ENCODE measurements at places on chromosomes 16 and 17.
A peak's percentile ranks its signal among the peaks of the same experiment; 100 is the strongest.

- DNase-seq, result no peak
Measured at GRCh38 chr16:9096416-9096952, 5.0 kb downstream of the HAPSTR1 start.

DNA sequence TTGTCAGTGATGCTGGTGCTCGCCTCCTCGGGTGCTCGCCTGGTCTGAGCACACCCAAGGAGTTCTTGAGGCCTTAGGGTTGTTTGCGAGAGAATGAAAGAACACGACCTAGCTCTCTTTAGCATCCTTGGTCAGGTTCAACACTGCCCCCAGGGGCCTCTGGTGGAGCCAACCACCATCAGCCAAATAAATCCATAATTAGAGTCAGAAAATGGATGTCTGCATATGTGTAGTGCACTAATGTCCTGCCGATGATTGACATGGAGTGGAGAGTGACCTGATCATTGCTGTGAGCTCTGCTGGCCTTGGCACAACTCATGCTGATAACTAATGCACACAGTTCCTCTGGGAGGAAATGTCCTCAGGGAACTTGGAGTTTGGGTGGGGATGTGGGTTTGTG is 8.2 kb upstream of the STH start:
- DNase-seq, result no peak

DNA sequence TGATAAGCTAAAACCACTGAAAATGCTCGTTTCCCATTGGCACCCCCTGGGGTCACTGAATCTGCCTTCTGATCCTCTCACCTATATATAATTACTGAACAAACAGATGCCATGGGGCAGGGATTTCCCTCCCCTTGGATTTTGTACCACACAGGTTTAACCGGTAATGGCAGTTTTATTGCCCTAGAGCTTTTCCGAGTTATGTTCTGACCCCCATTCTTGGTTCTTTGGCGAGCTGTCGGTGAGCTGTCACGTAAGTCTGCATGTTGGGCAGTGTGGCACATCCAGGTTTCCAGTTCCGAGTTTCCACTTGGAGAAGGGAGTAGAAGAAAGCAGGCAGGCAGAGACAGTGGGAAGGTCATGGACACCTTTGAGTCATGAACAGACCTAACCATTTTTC is 7.1 kb downstream of the TMEM97 start:
- no peak for DNase-seq

GRCh38 chr17:79132271-79133064 is 57.8 kb downstream of the ENGASE start:
- DNase-seq, result no peak

DNA sequence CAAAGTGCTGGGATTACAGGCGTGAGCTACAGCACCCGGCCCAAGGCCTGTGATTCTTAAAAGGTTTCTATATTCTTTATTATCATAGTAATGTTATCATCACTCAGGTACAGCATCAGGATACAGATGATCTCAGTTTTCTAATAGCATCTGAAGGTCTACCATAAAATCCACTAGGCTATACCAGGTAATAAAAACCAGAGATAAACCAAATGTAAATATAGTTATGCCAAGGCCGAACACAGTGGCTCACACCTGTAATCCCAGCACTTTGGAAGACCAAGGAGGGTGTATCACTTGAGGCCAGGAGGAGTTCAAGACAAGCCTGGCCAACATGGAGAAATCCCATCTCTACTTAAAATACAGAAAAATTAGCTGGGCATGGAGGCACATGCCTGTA is 53.8 kb downstream of the SYNRG start:
- no peak for DNase-seq

GRCh38 chr16:28304214-28304613 is 11.9 kb downstream of the SBK1 start:
- peak; percentile 35 for DNase-seq

DNA sequence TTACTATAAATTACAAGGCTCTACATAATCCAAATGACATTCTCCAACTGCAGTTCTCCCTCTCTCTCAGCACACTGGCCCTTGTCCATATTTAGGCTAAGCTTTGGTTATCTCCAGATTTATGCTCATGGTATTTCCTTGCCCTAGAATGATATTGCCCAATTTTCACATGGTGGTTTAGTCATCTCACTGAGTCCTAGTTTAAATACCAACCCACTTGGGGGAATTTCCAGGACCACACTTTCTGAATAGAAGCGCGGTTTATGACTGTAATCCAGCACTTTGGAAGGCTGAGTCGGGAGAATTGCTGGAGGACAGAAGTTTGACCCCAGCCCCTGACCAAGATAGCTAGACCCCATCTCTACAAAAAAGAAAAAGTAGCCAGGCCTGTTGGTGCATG is 280.1 kb upstream of the MON1B start:
- peak; percentile 68 for DNase-seq

DNA sequence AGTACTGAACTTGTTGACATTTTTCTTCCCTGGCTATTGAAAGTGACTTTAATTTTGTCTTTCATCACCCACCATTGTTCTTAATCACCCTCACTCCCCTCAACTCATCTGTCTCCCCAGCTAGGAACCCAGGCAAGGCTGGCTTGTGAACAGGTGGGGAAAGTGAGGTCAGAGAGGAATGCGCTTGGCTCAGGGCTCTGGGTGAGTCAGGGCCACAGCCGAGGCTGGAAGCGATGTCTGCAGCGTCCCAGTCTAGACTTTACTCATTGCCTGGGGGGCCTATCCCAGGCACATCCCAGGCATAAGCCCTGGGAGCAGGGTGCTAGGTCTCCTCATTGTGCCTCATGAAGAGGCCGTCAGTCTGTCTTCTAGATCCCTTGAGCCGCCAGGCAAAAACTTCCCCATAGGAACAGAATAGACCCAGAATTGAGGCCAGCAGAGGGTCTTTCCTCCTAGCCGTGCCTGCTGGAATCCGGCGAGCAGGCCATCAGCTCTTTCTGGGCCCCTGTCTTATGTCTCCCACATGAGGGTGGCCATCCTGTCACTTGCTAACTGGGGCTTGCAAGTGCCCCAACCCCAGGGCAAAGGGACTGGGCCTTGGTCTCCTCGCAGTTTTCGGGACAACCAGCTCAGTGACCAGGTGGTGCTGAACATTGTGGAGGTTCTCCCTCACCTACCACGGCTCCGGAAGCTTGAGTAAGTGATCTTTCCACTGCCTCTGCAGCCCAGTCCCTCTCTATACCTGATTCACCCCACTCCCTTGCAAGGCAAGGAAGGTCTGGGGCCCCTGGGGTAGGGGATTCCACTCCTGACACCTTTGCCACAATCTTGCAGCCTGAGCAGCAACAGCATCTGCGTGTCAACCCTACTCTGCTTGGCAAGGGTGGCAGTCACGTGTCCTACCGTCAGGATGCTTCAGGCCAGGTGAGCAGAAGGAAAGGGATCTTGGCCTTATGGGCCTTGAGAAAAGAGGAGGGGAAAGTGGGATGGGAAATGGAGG is 40.1 kb downstream of the NLRC5 start:
- no peak for DNase-seq

DNA sequence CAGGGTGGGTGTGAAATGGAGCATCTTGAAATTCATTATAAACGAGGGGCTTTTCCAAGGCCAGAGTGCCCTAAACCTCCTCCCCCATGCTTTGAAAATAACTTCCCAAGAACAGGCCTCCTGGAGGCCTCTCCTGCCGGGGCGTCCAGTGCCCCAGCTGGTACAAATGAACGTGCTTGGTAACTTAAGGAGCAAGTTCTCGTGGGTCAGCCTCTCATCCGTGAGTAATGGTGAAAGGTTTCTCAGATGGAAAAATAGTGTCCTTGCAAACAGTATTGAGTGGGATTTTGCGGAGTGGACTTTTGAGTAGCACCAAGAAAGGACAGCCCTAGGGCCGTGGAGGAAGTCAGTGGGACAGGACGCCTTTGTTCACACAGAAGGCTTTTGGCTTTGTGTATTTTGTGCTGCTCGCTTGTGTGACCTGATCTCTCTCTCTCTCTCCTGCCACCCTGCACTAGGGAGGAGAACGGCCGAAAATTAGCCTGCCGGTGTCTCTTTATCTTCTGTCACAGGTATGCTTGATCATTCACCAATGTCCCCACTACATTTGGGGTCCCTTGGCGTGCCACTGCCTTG is 34.6 kb downstream of the CLEC16A start:
- DNase-seq, result no peak

DNA sequence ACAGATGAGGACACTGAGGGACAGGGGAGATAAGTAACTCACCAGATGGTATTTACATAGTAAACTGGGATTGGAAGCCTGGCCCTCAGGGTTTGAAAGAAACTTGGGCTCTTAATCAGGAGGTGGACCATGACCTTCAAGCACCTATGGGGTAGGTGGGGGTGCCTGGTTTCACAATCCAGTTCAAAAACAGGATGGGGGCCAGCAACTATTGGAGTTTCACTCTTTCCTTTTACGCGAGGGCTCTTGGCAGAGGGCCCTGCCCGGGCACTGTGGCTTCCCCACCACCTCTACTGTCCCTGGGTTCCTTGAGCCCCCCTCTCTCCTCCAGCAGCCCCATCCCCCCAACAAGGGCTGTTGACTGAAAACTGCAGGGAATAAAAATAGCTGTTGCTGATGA is 11.3 kb upstream of the PRR29 start:
- no peak for DNase-seq

DNA sequence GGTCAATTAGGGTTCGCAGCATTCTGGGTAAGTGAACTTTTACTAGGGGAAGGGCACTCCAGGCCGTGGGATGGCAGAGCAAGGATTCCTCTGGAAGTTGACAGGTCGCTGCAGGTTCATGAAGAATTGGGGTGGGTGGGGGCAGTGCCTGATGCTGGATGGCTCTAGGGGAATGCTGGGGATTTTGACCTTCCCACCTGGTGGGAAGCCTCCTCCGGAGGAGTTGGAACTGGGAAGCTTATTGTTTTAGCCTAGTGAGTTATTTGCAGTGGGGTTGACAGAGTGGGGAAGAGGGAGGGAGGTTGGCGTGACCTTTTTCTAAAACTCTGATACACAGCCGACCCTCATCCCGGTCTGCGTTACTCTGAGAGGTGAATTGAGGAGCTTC is 606 bp upstream of the C17orf113 start:
- no peak for DNase-seq

DNA sequence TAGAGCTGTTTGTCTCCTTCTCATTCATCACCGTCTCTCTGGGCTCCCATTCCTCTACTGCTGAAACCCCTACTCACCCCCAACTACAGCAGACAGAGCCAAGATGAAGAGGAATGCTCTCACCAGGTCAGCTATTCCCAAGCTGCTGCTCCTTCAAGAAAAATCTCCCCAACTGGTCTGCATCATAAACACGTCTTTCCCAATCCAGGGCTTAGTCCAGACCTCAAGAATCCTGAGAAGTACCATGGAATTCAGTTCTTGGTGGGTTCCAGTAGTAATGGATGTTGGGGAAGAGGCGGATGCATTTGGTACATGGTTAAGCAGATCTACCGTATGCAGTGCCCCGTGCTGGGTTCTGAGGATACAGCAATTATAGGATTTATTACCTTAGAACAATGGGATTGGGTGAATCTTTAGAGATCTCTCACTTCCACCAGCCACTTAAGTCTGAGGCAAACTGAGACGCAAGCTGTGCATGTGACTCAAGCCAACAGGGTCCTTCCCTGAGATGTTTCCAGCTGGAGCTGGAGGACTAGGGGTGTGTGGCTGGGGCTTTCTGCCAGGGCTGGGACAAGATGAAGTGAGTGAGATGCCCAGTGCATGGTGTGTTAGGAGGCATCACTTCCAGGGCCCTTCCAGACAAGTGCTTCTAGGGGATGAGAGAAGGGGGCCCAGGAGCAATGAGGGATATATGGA is 232.7 kb upstream of the CDH5 start:
- DNase-seq, result no peak

- no peak for DNase-seq
Measured at GRCh38 chr16:83045790-83046189, 419.0 kb downstream of the CDH13 start.

DNA sequence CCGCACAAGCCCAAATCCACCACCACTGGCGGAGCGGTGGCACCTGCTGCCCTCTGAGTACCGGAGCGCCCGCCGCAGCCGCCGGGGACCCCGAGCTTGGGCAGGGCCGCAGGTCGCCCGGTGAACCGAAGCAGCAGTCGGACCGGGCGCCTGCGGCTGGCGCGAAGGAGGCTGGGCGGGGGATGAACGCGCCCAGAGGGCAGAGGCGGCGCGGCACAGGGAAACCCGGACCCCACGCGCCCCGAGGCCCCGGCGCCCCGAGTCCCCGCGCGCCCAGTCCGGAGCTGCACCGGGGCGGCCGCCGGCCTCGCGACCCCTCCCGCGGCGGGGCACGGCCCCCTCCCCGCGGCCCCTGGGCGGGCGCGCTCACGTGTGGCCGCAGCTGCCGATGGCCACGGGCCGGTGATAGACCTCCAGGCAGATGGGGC is 393 bp downstream of the RNF166 start:
- no peak for DNase-seq

DNA sequence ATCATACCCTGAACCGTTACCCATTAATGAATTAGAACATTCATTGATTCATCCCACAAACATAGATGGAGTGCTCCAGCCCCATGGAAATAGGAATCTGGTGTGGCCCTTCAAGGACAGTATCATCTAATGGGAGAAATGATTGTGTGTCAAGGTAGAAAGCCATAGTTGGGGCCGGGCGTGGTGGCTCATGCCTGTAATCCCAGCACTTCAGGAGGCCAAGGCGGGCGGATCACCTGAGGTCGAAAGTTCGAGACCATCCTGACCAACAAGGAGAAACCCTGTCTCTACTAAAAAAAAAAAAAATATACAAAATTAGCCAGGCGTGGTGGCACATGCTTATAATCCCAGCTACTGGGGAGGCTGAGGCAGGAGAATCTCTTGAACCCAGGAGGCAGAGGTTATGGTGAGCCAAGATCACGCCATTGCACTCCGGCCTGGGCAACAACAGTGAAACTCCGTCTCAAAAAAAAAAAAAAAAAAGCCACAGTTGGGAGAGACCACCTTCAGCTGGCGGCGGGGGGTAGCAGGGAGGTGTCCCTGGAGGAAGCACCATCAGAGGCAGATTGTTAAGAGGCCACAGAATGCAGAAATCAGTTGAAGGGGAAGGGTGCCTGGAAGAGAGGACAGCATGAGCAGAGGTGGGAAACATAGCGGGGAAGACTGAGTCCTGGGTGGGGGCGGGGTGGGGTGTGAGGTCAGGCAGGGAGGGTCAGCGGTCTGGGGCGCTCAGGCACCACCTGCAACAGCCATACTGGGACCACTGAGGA is 60.0 kb downstream of the USP22 start:
- DNase-seq, result no peak

Data from A549 (cell line).